Uterine smooth muscle cell (primary cell): ENCODE measurements at places on chromosomes 16 and 17. TPM values are rescaled to one million over a fixed set of nuclear protein-coding genes. Genes with fewer than 3 reads are reported as not detected.

The ZNF385C gene
- total RNA-seq, result not detected in 2 replicates

The MMP2 gene
- 657 and 1,958 TPM in 2 replicates for total RNA-seq

The LIMD2 gene
- 2.5 and 2.8 TPM in 2 replicates for total RNA-seq

The TBC1D3L gene
- total RNA-seq, result 2.1 and 3.9 TPM in 2 replicates

The DPEP3 gene
- total RNA-seq, result not detected in 2 replicates

The TP53TG3C gene
- total RNA-seq, result not detected in 2 replicates

The OR2C1 gene
- 0.25 TPM in 1 of 2 replicates, not detected in the other for total RNA-seq

The PYY gene
- total RNA-seq, result not detected in 2 replicates

The SNX20 gene
- not detected in 2 replicates for total RNA-seq

The CPHXL2 gene
- not detected in 2 replicates for total RNA-seq

The KCNH6 gene
- not detected in 2 replicates for total RNA-seq

The TK1 gene
- total RNA-seq, result 84.1 and 209 TPM in 2 replicates

The C16orf96 gene
- total RNA-seq, result not detected in 2 replicates

The AOC3 gene
- 0.11 and 0.12 TPM in 2 replicates for total RNA-seq

The SOX8 gene
- under 0.01 and 0.22 TPM in 2 replicates for total RNA-seq

The SMPD3 gene
- total RNA-seq, result under 0.01 and 0.12 TPM in 2 replicates
